GM19239 (cell line): ENCODE measurements at places on chromosomes 1 and 21.
A peak's percentile ranks its signal among the peaks of the same experiment; 100 is the strongest.

DNA sequence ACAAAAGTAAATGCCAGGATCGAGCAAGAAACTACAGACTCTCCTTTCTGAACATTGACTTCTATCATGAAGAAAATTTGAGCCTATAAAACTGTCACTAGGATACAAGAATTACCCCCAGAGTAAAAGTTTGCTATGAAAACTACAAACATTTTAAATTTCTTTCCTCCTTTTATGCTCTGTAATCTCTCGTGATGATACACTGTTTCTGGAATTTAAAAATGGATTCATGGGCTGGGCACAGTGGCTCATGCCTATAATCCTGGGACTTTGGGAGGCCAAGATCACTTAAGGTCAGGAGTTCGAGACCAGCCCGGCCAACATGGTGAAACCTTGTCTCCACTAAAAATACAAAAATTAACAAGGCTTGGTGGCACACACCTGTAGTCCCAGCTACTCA is 181.3 kb downstream of the ZNF281 start:
- no peak for DNase-seq

GRCh38 chr1:47576758-47577115 is 138.9 kb downstream of the FOXD2 start:
- no peak for DNase-seq

GRCh38 chr1:242522304-242522945 is 2.1 kb downstream of the PLD5 start:
- no peak for DNase-seq

- no peak for DNase-seq
These were observed 119.6 kb upstream of the CD34 start for GRCh38 chr1:208030288-208031091.

GRCh38 chr1:231248778-231249177 is 7.8 kb downstream of the GNPAT start:
- DNase-seq, result no peak

DNA sequence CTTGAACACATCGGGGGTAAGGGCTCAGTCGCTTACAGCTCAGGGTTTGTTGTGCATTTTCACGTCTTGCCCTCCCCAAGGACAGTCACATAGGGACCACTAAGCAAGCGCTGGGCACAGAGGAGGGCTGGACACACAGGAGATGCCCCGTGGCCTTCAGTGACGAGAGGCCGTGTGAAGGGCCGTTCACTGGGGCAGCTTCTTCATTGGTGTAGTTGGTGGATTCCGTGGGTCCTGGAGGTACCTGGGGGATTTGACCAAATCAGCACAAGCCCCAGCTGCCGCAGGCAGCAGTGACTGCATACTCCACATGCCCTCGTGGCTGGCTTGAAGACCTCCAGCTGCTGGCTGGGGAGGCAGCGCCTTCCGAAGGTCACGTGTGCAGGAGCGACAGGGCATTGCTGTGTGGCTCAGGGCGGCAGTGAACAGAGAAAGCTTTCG is 100.8 kb upstream of the C1orf174 start:
- DNase-seq, result no peak

GRCh38 chr1:233794863-233795262 is 109.6 kb upstream of the SLC35F3 start:
- DNase-seq, result no peak

DNA sequence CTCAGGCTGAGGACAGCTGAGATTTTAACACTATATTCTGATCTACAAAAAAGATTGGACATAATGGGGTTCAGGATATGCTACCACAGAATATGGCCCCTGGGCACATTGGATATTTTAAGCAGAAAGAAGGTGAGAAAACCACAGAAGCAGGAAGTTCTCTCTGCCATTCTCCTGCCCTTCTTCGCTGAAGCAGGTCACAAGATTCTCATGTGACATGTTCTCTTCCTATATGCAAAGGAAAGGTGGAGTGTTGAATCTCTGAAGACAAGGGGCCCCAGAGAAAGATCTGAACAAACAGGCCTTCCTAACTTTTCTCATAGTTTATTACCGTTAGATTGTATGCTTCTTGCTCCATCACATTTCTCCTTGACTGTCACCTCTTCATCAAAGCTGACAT is 285.7 kb downstream of the S1PR1 start:
- no peak for DNase-seq

DNA sequence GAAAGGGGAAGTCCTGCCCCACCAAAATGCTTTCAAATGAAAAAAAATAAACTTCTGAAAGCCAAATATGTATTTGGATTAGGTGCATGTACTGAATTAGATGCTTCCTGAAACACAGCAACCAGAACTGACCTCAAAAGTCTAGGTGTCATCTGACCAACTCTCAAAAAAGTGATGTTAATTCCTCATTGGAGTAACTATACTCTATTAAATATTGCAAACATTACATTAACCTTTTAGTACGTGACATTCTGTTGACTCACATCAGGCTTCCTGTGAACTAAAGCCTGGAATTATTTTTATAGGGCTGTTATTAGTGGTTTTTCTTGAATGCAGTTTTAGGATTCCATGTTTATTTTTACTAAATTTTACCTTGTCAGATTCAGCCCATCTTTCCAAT is 73.5 kb downstream of the ASTN1 start:
- no peak for DNase-seq

DNA sequence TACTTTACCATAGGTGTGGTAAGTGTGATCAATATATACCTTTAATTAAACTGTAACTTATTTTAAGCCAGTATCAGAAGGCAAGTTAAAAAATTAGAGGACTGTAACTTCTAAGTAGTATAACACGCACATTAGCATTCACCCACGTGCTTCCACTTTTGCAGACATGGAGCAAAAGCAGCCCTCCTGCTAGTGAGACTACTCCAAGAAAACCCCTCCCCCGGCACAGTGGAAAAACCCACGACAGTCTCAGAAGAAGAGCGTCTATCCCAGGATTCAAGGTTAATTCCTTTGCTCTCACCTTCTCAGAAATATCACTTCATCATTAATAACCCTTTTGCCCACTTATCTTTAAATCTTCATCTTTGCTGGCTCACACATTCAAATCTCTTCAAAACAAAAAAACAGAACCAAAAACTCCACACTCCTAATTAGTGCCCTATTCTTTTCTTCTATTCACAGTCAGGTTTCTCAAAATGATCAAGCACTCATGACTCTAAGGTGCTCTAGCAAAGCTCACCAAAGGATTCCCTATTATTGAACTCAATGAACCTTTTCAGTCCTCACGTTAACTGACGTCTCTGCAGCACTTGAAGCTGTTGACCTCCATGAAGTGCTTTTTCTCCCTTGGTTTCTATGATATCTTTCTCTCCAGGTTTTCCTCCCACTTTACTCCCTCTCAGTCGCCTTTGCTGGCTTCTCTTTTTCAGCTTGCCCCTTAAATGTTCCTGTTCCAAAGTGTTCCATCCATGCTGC is 213.5 kb downstream of the SMYD3 start:
- DNase-seq, result no peak

- DNase-seq, result no peak
These were observed 123.9 kb downstream of the LHX4 start for GRCh38 chr1:180353945-180354344.

- DNase-seq, result no peak
These were observed 273.2 kb downstream of the NPHP4 start for GRCh38 chr1:5718831-5719632.

GRCh38 chr21:35057428-35057827 is 8.3 kb upstream of the RUNX1 start:
- no peak for DNase-seq

DNA sequence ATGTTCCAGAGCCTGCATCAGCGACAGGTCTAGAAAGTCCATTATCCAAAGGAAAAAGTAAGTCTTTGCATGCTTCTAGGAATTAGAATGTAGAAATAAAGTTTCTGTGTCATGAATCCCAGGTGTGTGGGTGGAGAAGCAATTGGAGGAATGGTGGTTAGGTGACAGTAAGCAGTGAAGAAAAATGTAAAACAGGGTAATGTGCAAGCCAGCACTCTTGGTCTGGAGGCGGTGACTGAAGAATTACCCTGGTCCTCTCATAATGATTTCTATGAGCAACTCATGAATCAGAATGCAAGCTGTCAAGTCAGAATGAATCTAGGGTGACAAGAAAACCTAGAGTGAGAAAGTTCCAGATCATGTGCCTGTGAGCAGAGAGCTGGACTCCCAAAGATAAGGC is 33.6 kb downstream of the PLPPR4 start:
- no peak for DNase-seq

GRCh38 chr1:114750780-114751179 is 7.0 kb downstream of the CSDE1 start:
- no peak for DNase-seq

- no peak for DNase-seq
These were observed 3.7 kb upstream of the NEK7 start for GRCh38 chr1:198153103-198153502.

GRCh38 chr1:116808200-116808847 is 54.1 kb downstream of the CD2 start:
- no peak for DNase-seq

- DNase-seq, result no peak
These were observed 3.7 kb upstream of the MEGF6 start for GRCh38 chr1:3614755-3615742.

- no peak for DNase-seq
These were observed 9.6 kb downstream of the CTPS1 start for GRCh38 chr1:40989066-40989465.

DNA sequence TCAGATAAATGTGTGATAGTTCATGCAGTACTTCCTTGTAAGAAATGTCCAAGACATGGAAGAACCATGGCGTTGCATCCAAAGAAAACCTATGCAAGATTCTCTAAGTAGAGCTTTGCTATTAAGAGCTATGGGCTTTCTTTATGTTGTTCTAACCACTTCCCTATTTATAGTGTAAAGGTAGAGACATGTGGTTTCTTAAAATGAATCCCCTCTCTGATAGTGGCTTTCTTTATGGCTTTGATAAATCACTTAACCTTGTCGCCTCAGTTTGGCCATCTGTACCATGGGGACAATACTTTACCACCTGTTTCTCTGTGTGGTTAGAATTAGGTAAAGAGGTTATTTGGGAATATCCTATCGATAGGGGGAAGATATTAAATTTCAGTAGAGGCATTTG is 305.5 kb downstream of the NFIA start:
- DNase-seq, result no peak

DNA sequence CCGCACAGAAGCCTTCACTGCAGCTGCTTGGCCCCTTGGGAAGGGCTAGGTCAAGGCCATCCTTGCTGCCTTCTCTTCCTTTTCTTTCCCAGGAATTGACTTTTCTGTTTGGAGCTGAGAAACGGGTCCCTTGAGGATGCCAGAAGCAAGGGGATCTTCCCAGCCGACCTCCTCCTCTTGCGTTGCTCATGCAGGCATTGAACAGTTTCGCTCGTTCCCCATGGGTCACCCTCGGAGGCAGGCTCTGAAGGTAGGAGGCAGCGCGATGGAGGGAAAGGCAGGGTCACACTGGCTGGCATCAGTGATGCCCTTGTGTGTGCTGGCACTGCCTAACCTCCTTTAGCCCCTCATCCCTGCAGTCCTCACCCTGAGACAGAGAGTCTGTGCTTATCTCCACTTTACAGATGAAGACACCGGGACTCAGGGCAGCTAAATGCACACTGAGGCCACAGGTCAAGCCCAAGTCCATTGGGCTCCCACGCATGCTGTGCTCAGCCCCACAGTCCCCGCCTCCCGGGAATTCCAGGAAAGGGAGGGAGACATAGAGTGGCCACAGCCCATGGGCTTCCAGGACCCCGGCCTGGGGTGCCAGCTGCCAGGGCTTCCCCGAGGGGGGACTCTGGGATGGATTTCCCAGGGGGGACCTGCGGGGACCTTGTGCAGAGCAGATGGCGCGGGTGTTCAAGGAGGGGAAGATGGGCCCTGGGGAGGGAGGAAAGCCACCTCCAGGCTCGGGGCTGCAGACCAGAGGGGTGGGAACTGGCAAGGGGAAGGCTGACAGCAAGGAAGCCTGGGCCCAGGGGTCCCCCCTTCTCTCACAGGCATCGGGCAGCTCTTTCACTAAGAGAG is 90.2 kb downstream of the SPSB1 start:
- DNase-seq, result no peak

GRCh38 chr1:221813887-221814286 is 72.0 kb upstream of the DUSP10 start:
- DNase-seq, result no peak

- peak; percentile 9 for DNase-seq
These were observed 529 bp downstream of the EGLN1 start for GRCh38 chr1:231421546-231421970.

DNA sequence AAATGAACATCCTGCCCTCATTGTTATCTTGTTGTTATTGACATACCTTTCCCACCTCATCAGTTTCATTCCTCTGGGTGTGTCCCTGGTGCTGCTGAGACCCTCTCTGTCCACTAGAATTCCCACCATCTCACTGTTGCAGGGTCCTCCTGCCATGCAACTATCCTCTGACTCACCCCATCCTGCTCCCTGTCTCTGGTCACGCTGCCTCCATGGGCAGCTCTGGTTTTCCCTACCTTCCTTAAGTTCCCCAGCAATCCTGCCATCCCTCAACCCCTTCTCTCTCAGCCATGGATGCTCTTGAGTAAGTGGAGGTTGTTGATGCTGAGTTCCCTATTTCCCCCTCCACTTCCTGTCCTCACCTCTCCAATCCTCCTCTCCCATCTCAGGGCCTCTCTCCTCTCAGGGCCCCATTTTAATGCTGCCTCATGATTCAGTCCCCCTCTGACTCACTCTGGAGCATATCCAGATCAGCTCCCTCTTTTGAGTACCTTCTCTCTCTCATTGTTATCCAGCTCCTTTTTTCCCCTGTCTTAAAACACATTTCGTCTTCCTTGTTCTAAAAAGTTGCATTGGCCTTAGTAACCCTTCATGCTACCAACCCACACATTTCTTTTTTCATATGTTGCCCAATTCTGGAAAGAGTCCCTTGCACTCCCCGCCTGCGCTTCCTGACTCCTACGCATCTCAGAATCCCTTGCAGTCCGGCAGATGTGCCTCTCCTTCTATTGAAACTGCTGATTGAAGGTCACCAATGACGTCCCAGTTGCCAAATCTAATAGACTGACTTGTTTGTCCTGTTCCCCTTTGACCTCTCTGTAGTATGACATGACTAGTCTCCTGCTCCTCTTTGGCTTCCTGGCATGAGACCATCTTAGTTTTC is 92.0 kb downstream of the CNIH3 start:
- DNase-seq, result no peak

DNA sequence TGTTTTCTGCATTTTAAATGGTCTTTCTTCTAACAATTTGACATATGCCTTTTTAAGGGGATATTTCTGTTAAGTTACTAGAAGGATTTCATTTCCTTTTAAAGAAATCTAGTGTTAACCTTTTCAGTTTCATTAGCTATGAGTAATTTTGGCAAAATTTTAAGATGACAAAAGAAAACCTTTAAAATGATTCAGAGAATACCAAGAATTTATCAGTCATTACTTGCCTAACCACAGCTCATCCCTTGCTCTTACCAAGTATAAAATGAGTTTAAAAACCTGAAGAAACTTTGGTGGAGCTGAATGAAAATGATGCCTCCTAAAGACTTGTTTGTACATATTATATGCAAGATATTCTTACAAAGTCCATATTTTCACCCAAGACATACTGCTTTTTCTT is 101.7 kb downstream of the NEK7 start:
- DNase-seq, result no peak

- DNase-seq, result no peak
These were observed 10.4 kb upstream of the KCNAB2 start for GRCh38 chr1:6035303-6035702.

GRCh38 chr1:43239484-43239883 is 30.3 kb upstream of the TMEM125 start:
- DNase-seq, result peak; percentile 73

- DNase-seq, result no peak
These were observed 13.3 kb upstream of the SIPA1L2 start for GRCh38 chr1:232643251-232643650.

- no peak for DNase-seq
These were observed 21.9 kb upstream of the ALDH4A1 start for GRCh38 chr1:18924221-18924691.
